ENCODE measurements at places on chromosomes 13 and 19.

- no peak for DNase-seq
Measured at GRCh38 chr19:30549151-30549550, 177.0 kb downstream of the ZNF536 start.

DNA sequence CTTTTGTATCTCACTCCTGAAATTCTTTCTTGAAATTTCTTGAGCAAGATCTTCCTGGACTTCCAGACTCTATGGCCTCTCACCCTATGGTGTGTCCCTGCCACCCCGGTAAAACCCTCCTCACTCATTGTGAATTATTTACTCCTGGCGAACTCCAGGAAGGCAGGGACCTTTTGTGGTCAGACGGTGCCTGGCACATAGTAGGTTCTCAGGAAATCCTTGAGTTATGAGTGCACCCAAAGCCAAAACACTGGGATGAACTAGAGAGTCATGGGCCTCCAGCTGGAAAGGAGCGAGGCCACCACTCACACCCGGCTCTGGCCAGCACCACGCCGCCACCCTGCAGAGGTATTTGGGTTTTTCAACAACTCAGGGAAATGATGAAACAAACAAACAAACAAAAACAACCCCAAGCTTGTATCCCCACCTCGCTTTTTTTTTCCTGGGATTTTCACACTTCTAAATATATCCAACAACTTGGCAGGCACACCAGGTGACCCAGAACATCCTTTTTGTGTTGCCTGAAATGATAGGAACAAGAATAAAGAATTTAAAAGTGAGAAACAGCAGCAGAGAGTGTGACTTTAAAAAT is 11.2 kb downstream of the HPN start:
- DNase-seq: no peak

GRCh38 chr13:100428986-100429385 is 159.6 kb downstream of the GGACT start:
- no peak for DNase-seq

GRCh38 chr19:52981329-52981728 is 18.6 kb upstream of the ZNF816 start:
- no peak for DNase-seq

DNA sequence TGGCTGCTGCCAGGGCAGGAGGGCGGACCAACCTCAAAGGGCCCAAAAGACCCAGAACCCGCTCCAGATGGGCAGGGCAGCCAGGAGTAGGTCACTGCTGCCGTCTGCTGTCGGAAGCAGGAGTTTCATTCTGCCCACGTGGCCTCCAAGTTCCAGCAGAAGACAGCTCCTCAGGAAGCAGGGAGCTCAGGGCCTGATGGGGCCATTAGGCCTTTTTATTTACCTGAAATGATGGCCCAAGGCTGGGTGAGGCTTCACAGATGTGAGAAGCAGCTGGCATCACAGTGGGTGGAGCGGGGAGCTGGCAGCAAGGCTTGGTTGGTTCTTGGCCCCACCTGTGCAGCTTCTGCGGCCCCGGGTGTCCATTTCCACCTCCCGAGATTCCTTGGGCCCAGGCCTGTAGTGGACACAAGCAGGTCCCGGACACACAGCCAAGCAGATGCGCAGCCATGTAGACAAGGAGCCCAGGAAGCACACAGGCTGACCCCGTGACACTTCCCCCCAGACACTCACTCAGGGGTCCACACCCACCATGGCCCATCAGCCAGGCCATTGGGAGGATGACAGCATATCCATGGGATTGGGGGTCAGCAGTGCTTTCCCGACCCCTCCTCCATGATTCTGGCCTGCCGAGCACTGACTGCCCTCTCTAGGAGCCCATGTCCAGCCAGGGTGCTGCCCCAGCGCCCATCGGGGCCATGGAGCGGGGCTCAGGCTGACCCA is 26.4 kb downstream of the C13orf46 start:
- DNase-seq: no peak

GRCh38 chr19:10742476-10742875 is 24.6 kb downstream of the DNM2 start:
- no peak for DNase-seq

- no peak for DNase-seq
Measured at GRCh38 chr13:39765801-39766463, 110.5 kb downstream of the COG6 start.

- DNase-seq: no peak
Measured at GRCh38 chr13:28955264-28955966, 135.3 kb downstream of the MTUS2 start.

DNA sequence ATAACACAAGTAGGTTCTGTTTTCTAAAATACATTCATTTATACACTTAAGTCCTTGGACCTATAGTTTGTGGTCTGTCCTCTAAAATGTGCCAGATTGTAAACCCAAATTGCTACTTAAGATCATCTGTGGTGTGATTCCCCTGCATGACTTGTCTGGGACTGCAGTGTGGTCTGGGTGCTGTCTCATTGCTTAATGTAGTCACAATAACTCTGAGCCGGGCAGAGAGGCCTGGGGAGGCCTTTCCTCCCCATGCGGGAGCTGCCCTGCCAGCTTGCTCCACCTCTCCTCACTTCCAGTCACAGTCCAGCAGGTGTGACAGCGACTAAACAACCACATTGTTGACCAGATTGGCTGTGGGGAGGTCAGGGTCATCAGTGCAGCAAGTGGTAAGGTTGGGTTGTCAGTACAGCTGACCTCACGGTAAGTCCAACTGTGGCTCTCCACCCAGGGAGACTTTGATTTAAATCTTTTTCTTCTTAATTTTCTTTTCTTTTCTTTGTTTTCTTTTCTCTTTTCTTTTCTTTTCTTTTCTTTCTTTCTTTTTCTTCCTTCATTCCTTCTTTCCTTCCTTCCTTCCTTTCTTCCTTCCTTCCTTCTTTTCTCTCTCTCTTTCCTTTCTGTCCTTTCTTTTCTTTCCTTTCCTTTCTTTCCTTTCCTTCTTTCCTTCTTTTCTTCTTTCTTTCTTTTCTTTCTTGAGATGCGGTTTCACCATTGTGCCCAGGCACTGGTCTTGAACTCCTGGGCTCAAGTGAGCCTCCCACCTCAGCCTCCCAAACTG is 4.4 kb upstream of the TUBA3C start:
- no peak for DNase-seq

DNA sequence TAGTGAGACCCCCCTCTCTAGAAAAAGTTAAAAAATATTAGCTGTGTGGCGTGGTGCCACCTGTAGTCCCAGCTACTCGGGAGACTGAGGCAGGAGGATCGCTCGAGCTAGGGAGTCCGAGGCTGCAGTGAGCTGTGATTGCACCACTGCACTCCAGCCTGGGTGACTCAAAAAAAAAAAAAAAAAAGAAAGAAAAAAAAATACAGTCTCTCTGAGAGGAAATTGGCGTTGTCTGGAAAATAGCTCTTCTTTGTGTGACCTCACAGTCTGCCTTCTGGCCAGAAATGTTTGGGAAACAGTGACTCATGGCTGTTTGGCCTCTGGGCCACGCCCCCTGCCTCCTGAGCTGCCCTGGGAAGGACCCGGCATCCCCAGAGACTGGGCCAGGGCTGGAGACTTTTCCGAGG is 10.7 kb downstream of the MARCHF2 start:
- DNase-seq: peak; percentile 95

DNA sequence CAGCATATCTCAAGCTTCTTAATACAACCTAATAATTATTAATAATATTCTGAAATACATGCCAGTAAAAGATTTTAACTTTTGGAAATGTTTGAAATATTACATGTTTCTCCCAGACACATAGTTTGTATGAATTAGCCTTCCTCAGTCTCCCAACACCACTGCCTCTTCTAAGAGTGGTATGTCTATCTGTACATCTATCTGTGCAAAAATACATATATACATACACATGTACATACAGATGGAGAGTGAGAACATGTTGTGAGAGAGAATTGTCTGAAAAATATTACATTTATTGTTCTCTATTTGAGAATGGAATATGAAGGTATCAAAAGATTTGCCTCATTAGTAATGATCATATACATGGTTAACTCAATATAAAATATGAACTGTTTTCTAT is 1567.2 kb upstream of the PRR20A start:
- no peak for DNase-seq

DNA sequence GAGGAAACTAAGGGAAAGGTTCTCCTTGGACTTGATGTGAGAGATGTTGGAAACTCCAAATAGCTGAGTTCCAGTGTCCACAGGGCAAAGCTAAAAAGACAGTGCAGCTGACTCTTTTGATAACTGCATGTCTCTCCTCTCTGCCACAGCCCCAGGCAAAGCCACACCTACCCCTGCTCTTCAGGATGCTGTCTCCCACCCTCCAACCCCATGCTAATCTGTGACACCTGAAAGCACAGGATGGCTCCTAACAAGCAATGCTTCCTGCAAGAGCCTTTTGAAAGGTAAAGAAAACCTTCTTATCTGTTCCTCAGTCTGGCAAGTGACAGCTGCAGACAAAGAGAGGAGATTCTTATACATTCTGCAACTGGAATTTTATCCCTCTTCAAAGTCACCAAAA is 14.5 kb downstream of the SLC46A3 start:
- no peak for DNase-seq

DNA sequence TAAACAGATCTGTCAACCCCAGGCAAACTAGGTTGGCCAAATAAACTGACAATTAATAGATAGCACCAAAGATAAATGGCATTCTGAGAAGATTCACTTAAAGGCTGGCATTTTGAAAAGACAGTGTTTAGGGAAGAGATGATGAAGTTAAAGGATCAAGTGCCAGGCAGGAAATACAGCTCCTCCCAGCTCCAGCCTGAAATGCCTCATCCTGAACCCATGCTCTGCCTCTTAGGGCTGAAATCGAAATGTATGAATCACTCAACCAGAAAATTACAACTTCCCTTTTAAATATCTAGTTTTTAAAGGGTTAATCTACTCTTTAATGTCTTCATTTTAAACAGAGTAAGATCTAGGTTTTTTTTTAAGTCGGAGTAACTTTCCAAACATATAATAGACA is 171.2 kb upstream of the UBL3 start:
- DNase-seq: no peak

- DNase-seq: peak; percentile 51
Measured at GRCh38 chr13:27792393-27793218, at the start of gene GSX1. TSS of gene GSX1 (plus strand) at chr13:27792483. CDS start at chr13:27792691, 208 bp downstream.

GRCh38 chr13:27440408-27440807 is 10.0 kb downstream of the MTIF3 start:
- DNase-seq: no peak

- DNase-seq: no peak
Measured at GRCh38 chr13:70363991-70364390, 255.7 kb upstream of the KLHL1 start.

DNA sequence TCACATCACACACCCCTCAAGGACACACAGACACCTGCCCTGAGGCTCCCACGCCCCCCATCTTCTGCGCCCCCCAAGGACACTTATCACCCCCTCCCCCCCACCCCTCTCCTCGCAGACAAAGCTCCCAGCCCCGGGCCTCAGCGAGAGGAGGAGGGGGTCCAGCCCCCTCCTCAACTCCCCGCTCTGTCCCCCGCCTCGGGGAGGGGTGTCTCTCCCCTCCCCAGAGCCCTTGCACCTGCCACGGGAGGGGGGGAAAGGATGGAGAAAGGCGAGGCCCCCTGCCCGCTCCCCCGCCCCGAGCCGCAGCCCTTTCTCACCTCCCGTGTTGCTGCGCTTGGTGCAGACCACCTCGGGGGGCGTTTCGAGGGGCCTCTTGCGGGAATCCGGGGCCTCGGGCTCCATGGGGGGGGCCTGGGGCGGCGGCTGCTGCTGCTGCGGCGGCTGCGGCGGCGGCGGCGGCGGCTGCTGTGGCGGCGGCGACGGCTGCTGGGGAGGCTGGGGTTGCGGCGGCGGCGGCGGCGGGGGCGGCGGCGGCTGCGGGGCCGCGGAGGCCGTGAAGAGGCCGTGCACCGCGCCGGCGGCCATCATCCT is 621 bp downstream of the NOVA2 start:
- DNase-seq: no peak

DNA sequence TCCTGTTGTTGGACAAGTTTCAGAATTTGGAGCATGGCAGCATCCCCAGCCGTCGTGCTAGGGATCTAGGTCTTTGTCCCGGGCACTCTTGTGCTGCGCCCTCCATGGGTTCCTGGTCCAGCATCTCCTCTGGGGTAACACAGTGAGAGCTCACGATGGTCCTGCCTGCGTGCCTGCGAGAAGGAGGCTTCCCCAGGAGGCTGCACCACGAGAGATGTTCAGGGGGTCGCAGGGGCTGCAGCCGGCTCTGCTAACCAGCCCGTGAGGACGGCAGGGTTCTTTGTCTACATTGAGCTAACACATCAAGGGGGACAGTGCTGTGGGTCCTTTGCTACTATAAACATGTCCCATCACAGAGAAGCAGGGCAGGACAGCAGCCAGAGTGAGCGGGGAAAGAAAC is 103.9 kb upstream of the SOX1 start:
- DNase-seq: no peak

- peak; percentile 76 for DNase-seq
Measured at GRCh38 chr19:1102407-1103131, 1.2 kb upstream of the GPX4 start.

DNA sequence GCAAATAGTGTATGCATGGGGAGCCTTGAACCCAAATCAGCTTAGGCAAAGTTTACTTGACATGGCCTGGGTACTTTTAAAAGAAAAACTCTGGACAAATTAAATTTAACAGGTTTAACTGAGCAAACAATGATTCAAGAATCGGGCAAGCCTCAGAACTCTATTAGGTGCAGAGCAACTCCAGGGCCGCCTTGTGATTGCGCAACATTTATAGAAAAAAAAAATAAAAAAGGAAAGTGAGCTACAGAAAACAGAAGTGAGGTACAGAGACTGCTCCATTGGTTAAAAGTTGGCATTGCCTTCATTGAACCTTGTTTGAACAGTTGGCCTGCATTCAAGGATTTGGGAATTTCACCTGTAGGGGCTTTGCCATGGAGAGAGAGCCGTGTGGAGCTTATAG is 421.0 kb upstream of the TSHZ3 start:
- no peak for DNase-seq

DNA sequence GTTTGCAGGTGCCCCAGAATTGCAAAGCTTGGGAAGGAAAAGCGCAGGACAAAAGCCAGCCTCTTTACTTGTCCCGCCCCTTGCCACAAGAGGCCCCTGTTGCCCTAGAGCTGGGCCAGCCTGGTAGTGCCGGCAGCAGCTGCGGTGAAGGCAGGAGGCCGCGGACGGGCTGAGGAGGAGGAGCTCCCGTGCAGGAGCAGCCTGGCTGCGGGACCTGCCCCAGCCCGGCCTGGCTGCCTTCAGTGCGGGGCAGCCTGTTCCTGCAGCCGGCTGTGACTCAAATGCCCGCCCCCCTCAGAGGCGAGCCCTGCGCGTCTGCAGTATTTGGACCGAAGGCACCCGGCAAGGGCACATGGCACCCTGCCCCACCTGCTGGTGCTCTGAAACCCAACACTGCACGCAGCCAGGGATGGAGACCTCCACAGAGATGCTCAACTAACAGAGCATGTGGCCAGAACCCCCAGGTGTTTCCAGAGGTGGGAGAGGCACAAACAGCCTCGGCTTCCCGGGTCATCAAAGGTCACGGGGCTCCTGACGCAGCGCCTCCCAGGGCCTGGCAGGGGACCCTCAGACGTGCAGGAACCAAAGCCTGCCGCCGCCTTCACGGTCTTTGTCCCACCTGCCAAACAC is 29.7 kb downstream of the NAXD start:
- DNase-seq: no peak

DNA sequence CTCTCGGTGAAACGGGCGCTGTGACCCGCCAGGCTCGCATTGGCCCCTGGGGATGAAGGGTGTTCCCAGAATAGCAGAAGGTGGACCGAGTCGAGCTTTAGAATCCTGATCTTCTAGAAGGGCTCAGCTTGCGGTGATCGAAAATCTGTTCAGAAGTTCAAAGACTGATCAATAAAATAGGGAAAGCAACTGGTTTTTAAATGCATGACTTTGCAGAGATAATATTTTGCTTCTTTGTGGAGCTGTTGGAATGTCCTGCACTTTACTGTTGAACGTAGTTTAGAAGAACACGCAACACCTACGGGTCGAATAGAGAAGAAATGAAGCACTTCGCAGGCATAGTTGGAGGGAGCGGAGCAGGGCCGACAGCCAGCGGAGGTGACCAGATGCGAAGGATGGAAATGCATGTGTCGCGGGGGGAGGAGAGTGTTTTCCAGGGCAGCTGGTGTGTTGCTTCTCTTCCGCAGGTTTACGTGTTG is 766 bp downstream of the CEBPG start:
- DNase-seq: no peak

All from HTR-8/SVneo (cell line).